NCI-H1417 treated with DMSO at 0.1 percent for 48 hours (cell line): ENCODE measurements at places on chromosomes 16 and 17.
A peak's percentile ranks its signal among the peaks of the same experiment; 100 is the strongest.

DNA sequence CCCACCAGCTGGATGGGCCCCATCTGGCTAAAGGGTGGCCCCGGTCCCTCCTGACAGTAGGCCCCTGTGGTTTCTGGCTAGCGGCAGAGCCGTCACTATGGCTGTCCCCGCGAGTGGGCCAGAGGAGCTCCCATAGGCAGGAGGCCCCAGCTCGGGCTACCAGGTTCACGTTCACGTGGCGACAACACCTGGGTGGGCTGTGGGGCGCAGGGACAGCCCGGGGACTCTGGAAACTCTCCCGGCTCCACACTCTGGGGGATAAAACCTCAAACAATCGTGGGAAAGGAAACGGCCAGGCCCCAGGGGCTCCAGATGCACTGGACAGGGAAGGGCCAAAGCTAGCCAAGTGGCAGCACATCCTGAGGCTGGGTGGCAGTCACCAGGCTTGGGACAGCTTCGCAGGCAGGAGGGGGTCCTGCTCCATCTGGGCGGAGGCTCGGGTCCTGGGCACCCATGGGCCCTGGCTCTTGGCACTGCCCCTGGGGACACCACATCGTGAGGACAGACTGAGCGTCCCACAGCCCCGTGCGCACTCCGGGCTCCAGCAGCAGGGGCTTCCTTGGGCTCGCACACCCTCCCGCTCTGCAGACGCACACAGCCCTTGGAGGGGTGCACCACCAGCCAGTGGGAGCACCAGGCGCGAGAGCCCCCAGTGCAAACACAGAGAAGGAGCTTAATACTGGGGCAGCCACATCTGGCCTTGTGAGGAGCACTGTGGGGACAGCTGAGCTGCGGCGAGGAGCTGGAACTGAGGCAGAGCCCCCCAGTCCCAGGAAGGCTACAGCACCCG, 4.4 kb downstream of the RNF166 start:
- DNase-seq: no peak

DNA sequence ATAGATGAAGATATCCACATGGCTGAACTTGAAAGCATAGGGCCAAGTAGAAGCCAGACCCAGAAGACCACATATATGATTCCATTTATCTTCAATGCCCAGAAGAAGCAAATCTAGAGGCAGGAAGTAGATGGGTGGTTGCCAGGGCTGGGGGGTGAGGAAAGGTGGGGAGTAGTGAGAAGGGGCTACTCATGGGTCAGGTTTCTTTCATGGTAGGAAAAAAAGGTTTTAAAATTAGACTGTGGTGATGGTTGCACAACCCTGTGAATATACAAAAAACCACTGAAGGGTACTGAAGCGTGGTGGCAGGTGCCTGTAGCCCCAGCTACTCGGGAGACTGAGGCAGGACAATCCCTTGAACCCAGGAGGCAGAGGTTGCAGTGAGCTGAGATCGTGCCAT, 5.4 kb downstream of the CD2BP2 start:
- DNase-seq: no peak

GRCh38 chr17:57675427-57676387, 69.4 kb downstream of the CCDC182 start:
- DNase-seq: no peak

DNA sequence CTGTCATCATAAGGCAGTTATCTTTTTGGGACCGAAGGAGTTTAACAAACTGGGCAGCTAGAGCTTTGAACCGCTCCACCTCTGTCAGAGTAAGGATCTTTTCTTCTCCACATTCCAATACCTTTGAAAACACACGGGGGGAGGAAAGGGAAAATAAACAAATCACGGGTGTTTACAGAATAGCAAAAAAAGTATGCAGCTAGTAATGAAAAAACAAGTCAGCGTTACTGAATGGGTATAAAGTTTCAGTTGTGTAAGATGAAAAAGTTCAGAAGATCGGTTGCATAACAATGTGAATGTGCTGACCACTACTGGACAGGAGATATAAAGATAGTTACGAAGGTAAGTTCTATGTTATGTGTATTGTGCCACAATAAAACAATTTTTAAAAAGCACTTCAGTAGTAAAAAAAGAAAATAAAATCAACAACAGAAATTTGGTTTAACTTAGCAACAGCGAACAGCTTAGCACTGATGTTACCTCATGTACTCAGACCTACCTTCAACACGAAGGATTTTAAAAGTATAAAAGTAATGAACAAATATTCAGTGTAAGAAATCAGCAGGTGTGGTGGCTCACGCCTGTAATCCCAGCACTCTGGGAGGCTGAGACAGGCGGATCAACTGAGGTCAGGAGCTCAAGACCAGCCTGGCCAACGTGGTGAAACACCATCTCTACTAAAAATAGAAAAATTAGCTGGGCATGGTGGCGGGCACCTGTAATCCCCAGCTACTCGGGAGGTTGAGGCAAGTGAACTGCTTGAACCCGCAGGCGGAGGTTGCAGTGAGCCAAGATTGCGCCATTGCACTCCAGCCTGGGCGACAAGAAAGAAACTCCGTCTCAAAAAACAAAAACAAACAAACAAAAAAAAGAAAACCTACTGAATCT, 34.3 kb downstream of the MARF1 start:
- no peak for DNase-seq

GRCh38 chr17:41451154-41451728, 10.5 kb upstream of the KRT38 start:
- DNase-seq: no peak

- DNase-seq: no peak
Observed at GRCh38 chr17:78419970-78420815, 41.7 kb downstream of the PGS1 start.

DNA sequence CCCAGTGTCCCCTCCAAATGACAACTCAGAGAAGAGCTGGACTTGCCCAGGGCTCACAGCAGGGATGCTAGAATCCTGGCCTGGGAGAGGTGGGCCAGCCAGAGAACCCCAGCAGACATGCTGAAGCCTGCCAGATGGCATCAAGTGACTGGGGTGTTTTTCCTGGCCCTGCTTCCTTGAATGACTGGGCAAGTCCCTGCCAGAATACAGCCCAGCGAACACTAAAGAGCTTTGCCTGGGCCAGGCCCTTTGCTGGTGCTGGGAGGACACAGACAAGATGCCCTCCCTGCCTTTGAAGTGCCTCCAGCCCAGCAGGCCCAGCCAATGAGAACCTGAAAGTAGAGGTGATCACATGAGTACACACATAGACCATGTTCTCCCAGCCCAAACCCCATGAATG, 11.5 kb downstream of the ZNF319 start:
- DNase-seq: no peak

- no peak for DNase-seq
Observed at GRCh38 chr16:30112197-30113030, 923 bp downstream of the GDPD3 start.

GRCh38 chr17:74274060-74274708, at the start of gene DNAI2:
TSS of gene DNAI2 (plus strand) at chr17:74274234. CDS start at chr17:74281818, 7,584 bp downstream.
- DNase-seq: peak; percentile 22

DNA sequence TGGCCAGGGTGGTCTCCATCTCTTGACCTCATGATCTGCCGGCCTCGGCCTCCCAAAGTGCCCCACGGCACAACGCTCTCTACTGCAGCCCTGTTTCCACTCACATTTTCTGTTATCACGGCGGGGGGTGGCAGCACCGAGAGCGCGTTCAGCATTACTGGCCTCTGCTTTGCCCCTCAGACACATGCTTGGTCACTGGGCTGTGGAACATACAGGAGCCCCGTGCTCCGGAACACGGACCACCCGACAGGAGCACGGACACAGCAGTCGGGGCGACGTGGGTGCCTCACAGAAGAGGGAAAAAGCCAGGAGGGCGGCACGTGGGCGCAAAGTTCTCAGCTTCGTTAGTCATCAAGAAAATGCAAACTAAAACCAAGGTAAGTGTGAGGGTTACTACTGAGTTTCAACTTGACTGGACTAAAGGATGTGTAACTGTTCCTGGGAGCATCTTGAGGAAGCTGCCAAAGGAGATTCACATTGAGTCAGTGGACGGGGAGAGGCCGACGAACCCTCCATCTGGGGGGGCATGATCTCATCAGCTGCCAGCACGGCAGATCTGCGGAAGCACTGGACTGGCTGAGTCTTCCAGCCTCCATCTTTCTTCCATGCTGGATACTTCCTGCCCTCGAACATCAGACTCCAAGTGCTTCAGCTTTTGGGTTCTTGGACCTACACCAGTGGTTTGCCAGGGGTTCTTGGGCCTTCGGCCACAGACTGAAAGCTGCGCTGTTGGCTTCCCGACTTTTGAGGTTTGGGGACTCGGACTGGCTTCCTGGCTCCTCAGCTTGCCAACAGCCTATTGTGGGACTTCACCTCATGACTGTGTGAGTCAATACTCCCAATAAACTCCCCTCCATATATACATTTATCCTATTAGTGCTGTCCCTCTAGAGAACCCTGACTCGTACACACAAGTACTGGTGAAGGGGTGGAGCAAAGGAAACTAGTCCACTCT, 106.8 kb downstream of the ZNF778 start:
- no peak for DNase-seq

- DNase-seq: no peak
Observed at GRCh38 chr16:3283543-3284447, 504 bp downstream of the ZNF263 start.

DNA sequence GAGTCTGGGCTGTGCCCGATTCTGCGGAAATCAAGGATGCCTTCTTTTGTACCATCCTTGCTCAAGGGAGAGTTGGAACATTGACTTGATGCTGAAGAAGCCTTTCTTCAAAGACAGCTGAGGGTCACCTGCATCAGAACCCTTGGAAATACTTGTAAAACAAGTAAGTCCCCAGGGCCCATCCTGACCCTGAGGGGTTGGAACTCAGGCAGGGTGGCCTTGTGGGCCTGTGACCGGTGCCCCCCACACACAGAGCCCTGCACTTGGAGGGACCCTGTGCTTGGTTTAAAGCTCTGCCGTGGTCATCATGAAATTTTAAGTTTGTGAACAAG, 56.9 kb downstream of the WIPI1 start:
- no peak for DNase-seq

GRCh38 chr16:72657791-72658190, 390.1 kb downstream of the ZFHX3 start:
- DNase-seq: no peak

DNA sequence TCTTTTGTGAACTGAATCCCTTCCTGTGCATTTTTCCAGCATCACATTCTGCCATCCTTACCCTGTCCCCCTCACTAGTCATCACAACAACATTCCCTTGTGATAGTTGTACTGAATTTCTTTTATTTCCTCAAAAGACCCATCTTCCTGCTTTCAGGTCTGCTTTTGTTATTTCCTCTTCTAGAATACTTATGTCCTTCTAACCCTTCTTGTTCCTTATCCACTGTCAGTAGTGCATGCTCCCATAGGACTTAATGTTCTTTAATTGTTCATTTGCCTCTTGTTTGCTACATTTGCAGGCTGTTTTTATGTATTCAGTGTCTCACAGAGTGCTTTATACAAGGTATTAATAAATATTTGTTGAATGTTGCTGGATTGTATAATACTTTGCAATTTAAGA, 73.0 kb downstream of the BCAS3 start:
- no peak for DNase-seq

DNA sequence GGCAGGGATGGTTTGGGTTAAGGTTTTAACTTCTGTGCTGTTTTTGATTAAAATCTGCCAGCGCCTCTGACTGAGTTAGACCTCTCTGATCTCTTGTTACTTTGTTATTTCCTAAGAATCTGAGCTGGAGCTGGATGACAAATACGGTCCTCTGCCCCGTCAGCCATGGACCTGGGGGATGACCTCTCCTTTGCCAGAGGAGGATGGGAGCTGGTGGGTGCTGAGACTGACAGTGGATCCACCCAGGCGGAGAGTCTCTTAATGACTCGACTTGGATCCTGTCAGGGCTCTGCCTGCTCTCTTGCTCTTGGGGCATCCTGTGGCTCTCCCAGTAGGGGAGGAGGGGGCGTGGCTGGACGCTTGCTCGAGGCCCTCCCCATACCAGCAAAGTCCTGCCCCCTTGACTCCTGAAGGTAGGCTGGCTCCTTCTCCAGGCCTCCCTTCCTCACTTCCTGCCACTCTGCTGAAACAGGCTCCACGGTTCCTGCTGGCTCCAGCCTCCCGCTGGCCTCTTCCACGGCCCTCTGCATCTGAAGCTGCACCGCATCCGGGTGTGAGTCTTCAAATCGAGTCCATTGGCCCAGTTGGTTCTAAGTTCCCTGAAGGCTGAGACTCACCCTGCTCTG, 24.8 kb upstream of the MAP3K14 start:
- DNase-seq: no peak

- no peak for DNase-seq
Observed at GRCh38 chr17:29571486-29571882, 3.0 kb downstream of the TP53I13 start.

- DNase-seq: no peak
Observed at GRCh38 chr16:31200821-31201568, 1.6 kb downstream of the PYCARD start.

DNA sequence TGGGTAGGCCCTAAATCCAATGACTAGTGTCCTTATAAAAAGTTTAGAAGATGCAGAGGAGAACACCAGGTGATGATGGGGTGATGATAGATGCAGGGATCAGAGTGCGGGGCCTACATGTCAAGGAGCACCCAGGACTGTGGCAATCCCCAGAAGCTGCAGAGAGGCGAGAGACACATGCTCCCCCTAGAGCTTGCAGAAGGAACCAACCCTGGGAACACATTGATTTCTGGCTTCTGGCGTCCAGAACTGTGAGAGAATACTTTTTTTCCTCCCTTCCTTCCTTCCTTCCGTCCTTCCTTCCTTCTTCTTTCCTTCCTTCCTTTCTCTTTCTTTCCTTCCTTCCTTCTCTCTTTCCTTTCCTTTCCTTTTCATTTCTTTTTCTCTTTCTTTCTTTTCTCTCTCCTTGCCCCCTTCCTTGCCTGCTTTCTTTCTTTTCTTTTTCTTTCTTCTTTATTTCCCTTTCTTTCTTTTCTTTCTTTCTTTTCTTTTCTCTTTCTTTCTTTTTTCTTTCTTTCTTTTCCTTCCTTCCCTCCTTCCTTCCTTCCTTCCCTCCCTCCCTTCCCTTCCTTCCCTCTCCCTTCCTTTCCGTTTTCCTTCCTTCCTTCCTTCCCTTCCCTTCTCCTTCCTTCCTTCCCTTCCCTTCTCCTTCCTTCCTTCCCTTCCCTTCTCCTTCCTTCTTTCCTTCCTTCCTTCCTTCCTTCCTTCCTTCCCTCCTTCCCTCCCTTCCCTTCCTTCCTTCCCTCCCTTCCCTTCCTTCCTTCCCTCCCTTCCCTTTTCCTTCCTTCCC, 134.3 kb downstream of the HAPSTR1 start:
- no peak for DNase-seq
